Lung microvascular endothelial cell (primary cell): ENCODE measurements at places on chromosomes 5 and 9.

DNA sequence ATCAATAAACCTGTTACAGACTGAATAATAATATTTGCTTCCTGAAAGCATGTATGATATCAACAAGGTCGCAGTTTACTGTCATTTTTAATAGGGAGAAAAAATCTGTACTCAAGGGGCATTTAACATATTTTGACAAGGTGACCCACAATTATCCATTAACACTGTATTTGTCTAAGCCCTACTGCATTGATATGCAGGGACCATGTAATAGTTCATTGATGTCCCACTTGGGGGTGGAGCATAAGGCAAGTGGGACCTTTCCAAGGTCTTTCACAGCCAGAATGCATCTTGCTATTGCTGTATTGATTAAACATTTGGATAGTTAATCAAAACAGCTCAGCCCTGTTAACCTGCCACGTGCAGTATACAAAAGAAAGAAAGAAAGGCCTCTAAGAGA lies 502.0 kb downstream of the NR2F1-AS1 start:
- DNase-seq = no peak

DNA sequence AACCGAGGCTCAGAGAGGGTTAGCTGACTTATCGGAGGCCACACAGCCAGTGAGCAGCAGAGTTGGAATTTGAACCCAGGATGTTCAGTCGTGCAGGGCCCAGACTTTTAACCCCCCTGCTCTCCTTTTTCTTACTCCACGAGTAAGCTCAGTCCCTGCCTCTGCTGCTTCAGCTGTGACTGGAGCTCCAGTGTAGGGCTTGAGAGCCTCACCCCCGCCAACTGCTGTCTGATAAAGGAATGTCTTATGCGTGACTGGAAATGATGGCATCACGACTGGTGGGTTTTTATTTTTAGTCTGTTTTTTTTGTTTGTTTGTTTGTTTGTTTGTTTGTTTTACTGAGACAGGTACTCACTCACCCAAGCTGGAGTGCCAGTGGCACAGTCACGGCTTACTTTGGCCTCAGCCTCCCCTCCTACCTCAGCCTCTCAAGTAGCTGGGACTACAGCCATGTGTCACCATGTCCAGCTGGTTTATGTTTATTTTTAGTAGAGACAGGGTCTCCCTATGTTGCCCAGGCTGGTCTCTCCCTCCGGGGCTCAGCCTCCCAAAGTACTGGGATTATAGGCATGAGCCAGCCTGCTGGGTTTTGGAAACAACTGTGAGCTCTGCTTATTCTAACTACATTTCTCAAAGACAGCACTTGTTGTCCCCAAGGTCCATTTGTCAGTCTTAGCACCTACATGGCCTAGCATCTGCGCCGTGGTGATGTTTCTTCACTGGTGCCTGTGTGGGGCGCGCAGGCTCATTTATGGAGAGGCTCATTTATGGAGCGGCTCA lies 52.5 kb upstream of the NCS1 start:
- no peak for DNase-seq

DNA sequence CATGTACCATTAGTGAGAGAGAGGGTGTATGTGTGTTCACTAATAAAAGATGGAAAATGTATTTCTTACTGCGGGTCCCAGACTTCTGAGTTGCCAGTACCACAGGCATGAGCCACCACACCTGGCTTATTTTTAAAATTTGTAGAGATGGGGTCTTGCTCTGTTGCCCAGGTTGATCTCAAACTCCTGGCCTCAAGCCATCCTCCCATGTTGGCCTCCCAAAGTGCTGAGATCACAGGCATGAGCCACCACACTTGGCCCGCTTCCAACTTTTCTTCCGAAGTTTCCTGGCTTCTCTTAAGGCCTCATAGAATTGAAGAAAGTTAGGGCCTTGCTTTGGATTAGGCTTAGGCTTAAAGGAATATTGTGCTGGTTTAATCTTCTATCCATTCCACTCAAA lies 40.4 kb upstream of the F2RL2 start:
- DNase-seq = no peak

DNA sequence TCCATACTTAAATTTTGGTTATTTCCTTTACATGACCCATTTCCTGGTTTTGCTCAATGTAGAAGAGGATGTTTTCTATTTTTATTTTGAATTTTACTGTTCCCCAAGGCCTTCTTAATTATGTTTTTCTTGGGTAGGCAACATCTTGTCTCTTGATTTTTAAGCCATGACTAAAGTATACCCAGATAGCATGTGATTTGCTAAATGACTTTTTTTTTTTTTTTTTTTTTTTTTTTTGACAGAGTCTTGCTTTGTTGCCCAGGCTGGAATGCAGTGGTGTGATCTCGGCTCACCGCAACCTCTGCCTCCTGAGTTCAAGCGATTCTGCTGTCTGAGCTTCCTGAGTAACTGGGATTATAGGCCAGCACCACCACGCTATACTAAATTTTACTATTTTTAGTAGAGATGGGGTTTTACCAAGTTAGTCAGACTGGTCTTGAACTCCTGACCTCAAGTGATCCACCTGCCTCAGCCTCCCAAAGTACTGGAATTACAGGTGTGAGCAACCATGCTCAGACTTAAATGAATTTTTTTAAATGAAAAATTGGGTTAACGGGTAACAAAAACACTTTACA lies 198.6 kb upstream of the DAB2 start:
- DNase-seq = no peak

- no peak for DNase-seq
These were observed 214.4 kb upstream of the PAPPA start for GRCh38 chr9:115939065-115939765.

GRCh38 chr9:120970244-120970643 lies 43.6 kb upstream of the TRAF1 start:
- DNase-seq = no peak

DNA sequence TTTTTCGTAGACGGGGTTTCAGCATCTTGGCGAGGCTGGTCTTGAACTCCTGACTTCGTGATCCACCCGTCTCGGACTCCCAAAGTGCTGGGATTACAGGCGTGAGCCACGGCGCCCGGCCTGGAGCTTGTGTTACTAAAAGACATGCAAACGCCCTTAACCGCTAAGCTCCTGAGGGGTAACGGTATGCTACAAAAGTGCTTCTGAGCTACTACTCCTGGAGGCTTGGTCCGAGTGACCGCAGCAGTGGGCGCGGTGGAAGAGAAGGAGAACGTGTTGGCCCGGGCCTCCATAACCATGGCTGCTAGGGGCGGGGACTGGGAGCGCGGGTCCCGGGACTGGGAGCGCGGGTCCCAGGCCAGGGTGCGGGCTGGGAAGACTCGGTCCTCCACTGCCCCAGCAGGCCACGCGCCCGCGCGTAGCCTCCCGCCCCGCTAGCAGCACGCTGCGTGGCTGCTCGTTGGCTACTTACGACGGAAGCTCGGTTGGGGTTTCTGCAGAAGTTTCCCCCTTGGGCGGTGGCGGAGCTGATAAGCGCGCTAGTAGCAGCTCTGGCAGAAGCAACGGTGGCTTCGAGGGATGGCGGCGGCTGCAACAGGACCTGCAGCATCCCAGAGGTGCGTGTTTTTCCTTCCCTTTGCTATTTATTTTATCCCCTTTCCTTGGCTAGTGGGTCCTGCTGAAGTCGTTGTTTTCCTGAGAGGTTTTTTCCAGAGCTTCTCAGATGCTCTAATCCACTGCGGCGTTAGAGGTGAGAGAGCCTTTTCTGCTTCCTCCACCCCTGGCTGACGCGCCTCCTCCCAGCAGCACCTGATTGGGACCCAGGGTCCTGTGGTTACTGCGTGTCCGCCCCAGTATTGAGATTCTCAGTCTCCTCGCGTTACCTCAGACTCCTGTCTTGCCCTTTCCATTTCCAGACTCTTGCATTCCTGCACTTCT lies 69.2 kb upstream of the CCDC180 start:
- DNase-seq = peak; percentile 84

- DNase-seq = no peak
These were observed 25.6 kb downstream of the FAM163B start for GRCh38 chr9:133583586-133583985.

GRCh38 chr9:106432631-106433030 lies 430.3 kb upstream of the ZNF462 start:
- DNase-seq = no peak

- DNase-seq = no peak
These were observed 156.0 kb downstream of the ISL1 start for GRCh38 chr5:51539232-51539631.

GRCh38 chr5:96031180-96031579 lies 69.5 kb upstream of the ELL2 start:
- no peak for DNase-seq

- DNase-seq = no peak
These were observed 450.5 kb downstream of the AGTPBP1 start for GRCh38 chr9:85291266-85291665.

DNA sequence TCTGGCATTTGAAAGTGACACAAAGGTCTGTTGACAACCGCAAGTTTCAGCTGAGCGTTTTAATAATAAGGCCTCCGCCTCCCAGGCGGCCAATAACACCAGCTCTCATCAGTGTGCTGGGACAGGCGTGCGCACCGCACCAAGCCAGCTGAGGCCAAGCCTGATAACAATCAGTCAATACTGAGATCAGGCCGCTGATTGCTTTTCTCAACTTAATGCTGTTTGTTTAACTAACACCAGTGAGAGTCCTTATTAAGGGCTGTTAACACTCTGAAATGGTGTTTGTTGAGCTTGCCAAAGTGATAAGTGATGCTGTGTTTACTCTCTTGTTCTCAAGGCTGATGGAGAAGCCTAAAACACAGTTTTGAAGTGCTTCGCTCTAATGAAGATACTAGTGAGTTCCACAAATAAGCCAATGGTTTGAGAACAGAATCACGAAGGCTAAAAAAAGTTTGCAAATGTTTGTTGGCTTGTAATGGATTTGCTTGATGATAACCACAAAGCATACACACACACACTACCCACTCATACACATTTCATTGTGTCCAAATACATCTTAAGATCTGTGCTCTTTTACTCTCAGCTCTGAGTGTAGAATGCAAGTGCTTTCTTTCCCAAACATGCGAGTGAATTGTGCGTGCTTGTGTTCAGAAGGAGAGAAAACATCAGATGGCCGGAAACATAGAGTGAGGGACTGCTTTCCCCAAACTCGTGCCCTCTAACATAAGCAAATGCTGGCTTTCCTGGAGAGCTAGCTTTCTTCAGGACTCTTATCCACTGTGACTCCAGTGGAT lies 330.4 kb upstream of the KLF4 start:
- no peak for DNase-seq

DNA sequence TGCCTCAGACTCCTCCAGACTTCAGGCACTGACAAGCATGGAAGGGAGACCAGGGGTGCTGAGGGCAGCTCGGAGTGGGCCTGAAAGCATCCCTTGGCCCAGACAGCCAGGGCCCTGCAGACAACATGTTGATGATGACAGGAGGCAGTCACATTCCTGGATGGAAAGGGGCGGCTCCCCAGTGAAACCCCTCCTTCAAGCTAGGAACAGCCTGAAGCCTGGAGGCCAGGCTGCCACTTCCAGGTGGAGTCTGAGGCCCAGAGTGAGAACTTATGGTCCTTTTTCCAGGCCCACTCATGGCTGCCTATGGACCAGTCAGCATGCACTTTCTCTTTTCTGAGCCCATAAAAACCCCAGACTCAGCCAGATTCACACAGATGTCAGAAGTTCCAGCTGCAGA lies 104.2 kb upstream of the HCN1 start:
- no peak for DNase-seq

DNA sequence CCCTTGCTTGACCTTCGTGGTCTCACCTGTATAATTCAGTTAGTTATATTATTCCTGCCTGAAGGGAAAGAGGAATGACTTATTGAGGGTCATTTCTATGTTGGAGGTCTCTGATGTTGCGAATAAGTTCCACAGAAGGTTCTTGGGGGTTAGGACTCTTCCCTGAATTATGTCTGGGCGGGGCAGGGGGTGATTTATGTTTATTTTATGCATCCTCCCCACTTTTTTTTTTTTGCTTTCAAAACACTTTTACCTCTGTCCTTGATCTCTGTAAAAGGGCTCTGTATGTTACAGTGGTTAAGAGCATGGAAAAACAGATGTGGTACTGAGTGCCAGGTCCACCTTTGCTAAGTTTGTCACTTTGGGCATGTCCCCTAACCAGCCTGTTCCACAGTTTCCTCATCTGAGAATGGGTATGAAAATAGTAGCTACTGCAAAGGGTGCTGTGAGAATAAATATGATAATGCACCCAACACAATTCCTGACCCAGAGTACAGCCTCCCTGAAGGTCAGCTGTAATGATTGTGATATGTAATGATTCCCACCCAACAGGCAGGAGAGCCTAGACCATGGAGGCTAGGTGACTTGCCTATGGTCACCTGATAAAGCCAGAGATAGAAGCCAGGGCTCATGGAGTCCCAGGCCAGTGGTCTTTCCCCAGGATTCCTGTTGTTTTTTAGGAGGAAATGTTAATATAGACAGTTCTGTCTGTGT lies 54.8 kb downstream of the SLC22A5 start:
- DNase-seq = no peak

DNA sequence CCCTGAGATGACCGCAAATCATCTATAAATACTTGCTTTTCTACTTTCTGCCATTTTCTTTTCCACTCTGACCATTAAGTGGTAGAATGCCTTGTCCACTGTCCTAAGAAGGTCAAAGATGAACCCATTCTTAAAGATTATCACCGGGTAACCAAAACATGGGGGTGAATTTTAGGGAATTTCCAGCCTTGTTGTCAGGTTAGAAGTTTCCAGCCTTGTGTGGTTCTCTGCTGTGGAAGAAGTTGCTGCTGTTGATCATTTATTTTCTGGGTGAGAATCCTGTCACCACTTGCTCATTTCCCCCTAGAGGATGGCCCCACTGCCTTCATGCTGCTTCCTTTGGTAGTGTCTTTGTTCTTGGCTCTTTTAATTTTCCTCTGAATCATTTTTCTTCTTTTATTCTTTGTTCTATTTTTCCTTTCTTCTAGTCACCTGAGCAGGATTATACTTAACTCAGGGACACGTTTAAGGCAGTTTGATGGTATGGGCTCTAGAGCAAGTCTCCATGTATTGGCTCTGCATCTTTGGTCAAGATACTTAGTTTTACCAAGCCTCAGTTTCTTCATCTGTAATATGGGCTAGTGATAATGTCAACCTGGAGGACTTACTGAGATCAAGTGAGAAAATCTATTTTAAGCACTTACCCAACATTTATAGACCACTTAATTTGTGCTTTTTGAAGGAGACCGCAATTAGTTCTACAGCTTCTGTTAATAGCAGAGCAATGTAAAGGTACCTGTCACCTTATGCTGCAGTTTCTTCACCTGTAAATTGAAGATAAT lies 266.2 kb downstream of the ARHGAP26 start:
- DNase-seq = no peak

- DNase-seq = peak; percentile 46
These were observed 69.4 kb upstream of the MEF2C start for GRCh38 chr5:88952344-88952743.

DNA sequence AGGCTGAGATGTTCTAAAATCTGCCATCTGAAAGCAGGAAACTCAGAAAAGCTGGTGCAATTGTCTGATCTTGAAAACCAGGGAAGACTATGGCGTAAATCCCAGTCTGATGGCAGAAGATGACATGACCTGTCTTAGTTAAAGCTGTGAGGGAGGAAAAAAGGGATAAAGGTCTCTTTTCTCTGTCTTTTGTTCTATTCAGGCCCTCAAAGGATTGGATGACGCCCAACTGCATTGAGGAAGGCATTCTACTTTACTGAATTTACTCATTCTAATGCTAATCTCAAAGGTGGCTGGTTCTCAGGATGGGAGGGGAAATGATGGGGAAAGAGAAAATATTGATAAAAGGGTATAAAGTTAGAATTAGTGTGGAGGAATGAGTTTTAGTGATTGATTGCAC lies 312.8 kb upstream of the CTNND2 start:
- DNase-seq = no peak
